ENCODE measurements at places on chromosomes 12 and 14.

DNA sequence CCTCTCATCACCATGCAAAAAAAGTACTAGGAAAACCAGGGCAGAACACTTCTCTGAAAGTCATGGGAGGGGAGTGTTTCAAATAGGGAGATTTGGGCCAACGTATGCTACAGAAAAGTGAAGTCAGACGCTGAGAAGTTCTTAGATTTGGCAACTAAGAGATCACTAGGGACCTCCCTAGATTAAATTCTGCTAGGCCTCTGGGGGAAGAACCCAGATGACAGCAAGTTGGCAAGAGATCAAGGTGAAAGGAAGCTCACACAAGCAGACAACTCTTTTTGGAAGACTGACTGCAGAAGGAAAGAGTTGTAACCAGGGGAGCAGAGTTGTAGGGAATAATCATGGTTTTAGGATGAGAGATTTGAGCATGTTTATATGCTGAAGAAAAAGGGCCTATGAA, 20.7 kb downstream of the IQSEC3 start:
- peak; percentile 63 for DNase-seq

DNA sequence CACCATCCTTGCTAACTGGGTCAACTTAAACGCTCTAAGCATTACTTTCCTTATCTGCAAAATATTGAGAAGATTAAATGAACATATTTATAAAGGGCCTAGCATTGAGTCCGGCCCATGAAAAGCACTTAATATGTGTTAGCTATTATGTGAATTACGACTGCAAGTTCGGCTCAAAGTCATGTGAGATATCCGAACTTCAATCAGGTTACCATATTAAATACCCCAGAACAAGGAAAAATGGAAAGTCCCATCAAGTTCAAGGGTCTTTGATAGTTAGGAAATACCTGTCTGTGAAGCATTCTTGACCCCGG, 487 bp upstream of the NRDE2 start:
- DNase-seq: no peak

GRCh38 chr14:89325299-89325883, 91.6 kb downstream of the FOXN3 start:
- no peak for DNase-seq

DNA sequence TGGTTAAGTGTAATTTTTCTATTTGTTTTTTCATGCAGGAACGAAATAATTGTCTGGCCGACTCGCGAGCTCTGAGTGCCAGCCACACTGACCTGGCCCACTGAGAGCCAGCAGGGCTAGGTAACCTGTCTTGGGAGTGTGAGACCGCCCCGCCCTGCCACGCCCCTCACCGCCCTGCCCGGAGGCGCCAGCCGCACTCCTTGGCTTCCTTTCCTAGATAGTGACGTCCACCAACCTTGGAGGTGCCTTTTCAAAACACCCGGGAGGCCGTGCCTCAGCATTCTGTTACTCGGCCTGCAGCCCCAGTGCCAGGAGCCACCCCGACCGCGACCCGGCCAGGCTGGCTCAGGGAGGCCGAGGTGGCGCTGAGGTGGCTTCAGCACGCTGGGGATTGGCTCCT, 21.7 kb downstream of the XRCC3 start:
- no peak for DNase-seq

- no peak for DNase-seq
Measured at GRCh38 chr12:75419841-75420240, 29.0 kb downstream of the GLIPR1L2 start.

GRCh38 chr14:94612174-94612573, at the start of gene SERPINA3:
Gene SERPINA3, plus strand, starts transcription at chr14:94612391. Its CDS starts 2,051 bp downstream, at chr14:94614442.
- peak; percentile 70 for DNase-seq

- no peak for DNase-seq
Measured at GRCh38 chr12:12891881-12892355, 556 bp downstream of the GPRC5A start.

- peak; percentile 18 for DNase-seq
Measured at GRCh38 chr14:100271247-100271939, 32.4 kb downstream of the YY1 start.

- no peak for DNase-seq
Measured at GRCh38 chr12:121866331-121866730, 7.7 kb upstream of the HPD start.

- peak; percentile 2 for DNase-seq
Measured at GRCh38 chr14:26872515-26873361, 274.9 kb upstream of the NOVA1 start.

DNA sequence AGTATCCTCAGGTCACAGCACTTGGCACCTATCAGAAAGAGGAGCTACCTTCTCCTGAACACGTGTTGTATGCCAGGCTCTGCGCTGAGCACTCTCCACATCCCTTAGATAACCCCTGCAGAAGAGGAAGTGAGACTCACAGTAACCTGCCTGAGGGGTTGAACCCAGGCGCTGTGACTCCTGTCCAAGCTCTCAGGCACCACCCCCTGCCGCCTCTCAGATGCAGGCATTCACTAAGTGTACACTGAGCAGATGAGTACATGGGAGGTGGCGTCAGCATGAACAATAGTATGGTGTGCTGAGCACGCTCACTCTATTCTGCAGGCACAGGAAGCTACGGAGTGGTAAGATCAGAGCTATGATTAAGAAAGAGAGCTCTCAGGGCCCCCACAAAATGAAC, 21.0 kb upstream of the RIC8B start:
- no peak for DNase-seq

DNA sequence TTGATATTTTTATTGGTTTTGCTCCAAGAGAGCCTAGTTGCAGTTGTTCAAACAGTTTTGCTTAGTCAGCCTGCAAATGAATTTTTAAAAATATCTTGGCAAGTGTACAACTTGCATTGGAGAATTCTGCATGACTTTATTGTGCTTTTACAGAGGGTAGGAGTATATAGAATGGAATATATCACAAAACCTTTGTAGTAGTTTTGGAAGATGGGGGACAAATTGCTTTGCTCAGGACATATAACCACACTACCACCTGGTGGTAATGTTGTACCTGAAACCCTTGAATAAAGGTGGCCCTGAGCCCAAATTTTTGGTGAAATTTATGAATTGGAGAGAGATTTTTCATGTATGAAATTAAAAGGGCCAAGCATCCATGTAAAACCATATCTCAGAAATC, 645.2 kb downstream of the MED13L start:
- DNase-seq: no peak

DNA sequence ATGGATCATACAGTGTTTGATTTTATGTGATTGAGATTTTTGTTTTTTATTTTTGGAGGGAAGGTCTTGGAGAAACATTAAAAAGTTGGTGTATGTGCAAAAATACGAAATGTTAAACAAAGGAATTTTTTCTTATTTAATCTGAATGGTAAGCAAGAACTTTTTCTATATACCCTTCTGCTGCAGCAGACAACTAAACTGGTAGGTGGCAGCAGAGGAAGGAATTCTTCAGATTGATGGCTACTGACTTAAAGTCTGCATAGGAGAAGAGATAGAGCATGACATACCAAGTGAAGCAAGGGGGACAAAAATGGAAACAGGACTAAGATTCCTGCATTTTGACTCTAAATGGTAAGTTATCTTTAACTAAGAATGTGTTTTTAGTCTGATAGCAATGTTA, 42.0 kb upstream of the A2ML1 start:
- DNase-seq: peak; percentile 59

GRCh38 chr12:99435095-99435791, 212.3 kb upstream of the GARIN6 start:
- no peak for DNase-seq

- DNase-seq: no peak
Measured at GRCh38 chr12:66836623-66837310, 157.9 kb upstream of the GRIP1 start.

DNA sequence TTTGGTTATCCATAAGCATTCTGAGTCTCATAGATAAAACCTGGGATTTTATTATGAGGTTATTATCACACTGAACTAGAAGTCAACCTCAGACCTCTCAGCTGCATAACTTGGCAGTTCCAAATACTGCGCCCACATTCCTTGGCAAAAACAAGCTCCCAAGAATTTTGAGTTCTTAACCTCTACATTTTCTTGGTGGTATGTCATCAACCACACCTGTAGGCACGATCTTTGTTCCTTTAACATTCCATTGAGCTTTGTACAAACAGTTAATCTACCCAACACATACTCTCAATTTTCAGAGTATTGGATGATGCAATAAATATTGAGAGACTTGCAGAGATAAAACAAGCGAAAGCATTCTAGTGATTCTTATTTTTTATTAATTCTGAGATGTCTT, 371.8 kb upstream of the PRICKLE1 start:
- peak; percentile 32 for DNase-seq

GRCh38 chr14:59803052-59803540, 67.5 kb downstream of the RTN1 start:
- DNase-seq: peak; percentile 27

GRCh38 chr12:6854036-6854435, 2.1 kb downstream of the USP5 start:
- no peak for DNase-seq

- DNase-seq: no peak
Measured at GRCh38 chr14:22232933-22233332, 356.1 kb downstream of the DAD1 start.

- DNase-seq: no peak
Measured at GRCh38 chr12:19220852-19221466, 91.4 kb downstream of the PLEKHA5 start.

DNA sequence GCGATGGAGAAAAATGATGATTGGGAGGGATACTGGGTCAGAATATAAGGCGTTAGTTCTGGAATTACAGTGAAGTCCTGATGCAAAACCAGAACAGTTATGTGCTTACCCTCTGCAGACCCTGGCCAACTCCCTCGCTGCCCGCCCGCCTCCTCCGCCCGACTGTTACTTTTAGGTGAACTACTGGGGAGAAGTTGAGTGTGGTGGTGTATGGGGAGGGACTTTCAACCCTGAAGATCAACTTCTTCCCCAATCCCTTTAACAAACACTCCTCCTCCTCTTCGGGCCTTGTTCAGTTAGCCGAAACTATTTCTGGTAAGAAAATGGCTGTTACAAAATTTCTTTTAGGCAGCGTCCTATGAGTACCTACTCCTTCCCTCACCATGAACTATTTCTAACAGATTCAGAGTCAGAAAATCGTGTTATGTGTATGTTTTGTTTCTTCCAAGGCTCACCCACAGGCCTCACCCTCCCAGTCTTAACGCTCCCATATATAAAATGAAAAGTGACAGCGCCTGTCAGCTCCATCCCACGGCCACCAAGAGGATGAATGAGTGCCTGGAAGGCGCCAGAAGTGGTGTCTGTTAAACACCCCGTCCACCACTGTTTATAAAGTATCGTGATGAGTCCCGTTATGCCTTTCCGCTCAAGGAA, 1.3 kb downstream of the FBXO33 start:
- peak; percentile 22 for DNase-seq

DNA sequence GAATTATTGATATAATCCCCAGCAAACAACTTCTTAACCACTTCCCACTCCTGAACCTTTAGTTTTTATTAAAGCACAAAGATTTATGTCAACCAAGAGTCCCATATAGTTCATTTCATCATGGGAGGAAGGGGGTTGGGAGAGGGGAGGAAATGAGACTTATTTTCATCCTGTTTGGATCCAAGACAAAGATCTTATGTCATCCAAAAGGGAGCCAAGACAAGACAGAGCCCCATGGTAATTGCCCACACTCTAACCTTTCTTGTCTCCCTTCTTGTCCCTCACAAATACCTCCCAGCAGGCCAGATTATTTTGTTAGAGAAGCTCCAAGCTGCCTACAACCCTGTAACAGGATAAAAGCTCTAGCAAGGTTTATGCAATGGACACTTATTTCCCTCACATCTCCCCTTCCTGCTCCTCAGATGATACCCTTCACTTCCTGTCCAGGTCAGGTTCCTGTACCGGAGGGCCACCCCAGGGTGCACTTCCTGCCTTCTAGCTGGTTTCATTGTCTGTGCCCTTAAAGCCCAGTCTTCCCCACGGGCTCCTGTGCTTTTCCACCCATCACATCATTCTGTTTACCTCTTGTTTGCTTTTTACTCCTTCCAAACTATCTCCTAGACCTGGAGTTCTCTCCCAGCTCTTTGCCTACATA, 123.7 kb upstream of the MDM1 start:
- no peak for DNase-seq

DNA sequence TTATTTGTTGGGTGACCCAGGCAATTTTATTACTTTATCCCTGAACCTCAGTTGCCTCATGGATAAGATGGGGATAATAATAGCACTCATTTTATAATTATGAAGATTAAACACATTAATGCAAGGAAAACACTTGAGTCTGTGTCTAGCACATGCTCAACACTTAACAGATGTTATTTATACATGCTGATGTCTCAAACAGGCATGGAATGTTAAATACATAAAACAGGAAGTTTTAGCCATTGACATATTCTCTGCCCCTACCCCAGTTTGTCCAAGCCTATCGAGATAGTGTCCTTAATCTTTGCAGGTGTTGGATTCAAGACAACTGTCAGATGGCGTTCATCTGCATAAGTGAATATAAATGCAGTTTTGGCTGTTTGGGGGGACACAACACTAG, 109.8 kb downstream of the SCAF11 start:
- DNase-seq: no peak

GRCh38 chr12:79988368-79988767, 53.5 kb upstream of the PPP1R12A start:
- DNase-seq: no peak

GRCh38 chr14:100079726-100080005, 14.4 kb downstream of the EVL start:
- DNase-seq: no peak

GRCh38 chr14:58639842-58640484, 2.2 kb downstream of the DACT1 start:
- peak; percentile 92 for DNase-seq

GRCh38 chr12:39300799-39301198, 142.1 kb downstream of the KIF21A start:
- no peak for DNase-seq

DNA sequence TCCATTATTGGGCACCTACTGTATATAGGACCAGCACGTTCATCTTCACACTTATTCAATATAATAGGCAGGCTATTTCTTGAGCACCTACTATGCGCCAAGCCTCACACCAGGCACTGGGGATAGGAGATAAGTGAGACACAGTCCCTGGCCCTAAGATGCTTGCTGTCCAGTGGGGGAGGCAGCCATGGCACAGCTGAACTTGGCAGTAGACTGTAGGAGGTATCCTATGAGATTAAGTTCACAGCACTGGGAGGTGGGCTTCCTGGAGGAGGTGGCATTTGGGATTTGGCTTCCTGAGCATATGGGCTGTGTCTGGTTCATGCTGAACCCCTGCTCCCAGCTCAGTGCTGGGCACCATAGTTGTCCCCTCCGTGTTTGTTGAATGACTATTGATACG, 65.1 kb downstream of the MVK start:
- no peak for DNase-seq

DNA sequence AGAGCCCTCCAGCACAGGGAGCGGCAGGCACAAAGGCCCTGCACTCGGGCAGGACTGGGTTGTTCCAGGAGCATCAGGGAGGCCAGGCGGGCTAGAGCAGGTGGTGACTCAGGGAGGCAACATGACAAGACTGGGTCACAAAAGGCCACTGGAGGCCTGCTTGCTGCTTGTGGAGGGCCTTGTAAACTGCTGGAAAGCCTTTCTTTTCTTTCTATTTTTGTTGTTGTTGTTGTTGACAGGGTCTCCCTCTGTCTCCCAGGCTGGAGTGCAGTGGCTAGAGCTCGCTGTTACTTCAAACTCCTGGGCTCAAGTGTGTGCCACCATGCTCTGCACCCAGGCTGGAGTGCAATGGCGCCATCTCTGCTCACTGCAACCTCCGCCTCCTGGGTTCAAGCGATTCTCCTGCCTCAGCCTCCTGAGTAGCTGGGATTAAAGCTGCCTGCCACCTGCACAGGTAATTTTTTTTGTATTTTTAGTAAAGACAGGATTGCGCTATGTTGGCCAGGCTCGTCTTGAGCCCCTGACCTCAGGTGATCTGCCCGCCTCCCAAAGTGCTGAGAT, 11.8 kb upstream of the RCOR1 start:
- no peak for DNase-seq

- DNase-seq: peak; percentile 15
Measured at GRCh38 chr12:93868771-93869170, 191.6 kb downstream of the CRADD start.
